ENCODE measurements at places on chromosomes 11 and 22.

DNA sequence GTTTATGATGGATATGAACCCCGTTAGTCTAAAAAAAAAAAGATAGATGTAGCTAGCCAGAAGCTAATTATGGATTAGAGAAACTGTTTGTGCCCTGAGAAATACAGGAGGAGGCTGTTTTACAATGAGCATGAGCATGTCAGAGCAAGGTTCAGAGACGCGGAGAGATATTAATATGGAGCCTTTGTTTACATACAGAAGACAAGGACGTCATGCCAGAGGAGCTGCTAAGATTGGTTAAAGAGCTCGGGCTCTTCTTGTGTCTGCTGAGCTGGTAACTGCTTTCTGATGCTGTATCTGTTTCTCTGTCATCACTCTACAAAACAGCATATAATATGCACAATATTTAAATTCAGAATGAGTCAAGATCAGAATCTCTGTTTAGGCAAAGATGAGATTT, 24.9 kb upstream of the CCDC89 start:
- no peak for DNase-seq

DNA sequence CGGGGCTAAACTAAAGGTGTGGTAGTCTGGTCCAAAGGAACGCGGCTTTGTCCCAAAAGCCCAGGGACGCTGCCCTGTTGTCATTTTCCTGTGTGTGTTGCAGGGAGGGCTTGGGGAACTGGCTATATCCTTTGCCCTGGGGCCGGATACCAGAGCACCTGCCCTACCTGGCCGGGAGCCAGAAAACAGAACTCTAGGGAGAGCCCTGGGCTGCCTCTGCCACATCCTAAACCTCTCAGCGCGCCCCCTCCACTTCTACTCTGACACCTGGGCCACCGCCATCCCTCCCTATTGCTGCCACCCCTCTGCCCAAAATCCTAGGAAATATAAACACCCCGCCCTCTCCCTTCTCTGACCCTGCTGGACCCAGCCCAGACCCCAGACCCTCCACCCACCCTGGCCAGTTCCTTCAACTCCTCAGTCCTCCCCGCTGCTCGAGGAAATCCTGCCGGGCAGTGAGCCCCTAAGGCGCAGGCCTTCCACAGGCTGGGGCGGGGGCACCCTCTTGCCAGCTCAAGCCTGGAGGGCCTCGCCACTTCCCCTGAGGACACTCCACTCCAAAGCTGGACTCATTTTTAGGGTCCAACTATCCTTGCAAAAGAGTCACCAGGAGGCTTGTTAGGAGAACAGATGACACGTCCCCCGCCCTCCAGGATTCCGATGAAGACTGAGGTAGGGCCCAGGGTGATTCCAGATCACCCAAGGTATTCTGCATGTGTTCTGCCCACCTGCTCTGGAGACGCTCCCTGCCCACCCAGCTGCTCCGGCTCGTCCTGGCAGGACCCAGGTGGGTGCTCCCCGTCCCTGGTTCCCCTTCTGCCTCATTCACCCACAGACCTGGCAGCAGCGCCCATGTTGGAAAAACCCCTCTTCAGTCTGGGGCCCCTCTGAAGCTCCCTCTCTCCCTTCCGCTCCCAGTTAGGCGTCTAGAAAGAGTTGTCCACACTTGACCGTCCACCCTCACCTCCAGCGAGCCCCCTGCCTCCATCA, 12.2 kb downstream of the KCTD17 start:
- DNase-seq: no peak

DNA sequence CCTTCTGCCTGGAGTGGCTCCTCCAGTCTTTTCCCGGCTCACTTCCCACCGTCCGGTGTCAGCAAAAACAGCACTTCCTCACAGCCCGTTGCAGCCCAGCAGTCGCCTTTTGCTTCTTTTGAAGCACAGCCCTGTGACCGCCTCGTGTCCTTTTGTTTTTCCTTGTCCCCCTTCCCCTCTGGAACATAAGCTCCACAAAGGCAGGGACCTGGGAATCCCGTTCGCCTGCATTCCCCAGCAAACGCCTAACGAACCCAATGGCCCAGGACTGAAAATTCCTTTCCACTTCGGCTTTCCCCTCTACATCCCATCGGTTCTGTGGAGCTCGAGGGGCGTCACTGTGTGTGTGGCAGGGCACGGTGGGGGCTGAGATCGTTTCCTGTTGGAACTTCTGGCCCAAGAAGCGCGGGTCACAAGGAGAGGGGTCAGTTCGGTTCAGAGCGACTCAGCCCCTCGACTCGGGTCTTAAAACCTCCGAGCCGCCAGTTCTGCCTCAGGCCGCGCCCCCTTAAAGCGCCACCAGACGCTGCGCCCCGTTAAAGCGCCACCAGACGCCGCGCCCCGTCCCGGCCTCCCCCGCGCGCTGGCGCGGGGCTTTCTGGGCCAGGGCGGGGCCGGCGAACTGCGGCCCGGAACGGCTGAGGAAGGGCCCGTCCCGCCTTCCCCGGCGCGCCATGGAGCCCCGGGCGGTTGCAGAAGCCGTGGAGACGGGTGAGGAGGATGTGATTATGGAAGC, 841 bp downstream of the RIC8A start:
- peak; percentile 76 for DNase-seq

GRCh38 chr22:17865183-17866055, 91.2 kb upstream of the BID start:
- no peak for DNase-seq

DNA sequence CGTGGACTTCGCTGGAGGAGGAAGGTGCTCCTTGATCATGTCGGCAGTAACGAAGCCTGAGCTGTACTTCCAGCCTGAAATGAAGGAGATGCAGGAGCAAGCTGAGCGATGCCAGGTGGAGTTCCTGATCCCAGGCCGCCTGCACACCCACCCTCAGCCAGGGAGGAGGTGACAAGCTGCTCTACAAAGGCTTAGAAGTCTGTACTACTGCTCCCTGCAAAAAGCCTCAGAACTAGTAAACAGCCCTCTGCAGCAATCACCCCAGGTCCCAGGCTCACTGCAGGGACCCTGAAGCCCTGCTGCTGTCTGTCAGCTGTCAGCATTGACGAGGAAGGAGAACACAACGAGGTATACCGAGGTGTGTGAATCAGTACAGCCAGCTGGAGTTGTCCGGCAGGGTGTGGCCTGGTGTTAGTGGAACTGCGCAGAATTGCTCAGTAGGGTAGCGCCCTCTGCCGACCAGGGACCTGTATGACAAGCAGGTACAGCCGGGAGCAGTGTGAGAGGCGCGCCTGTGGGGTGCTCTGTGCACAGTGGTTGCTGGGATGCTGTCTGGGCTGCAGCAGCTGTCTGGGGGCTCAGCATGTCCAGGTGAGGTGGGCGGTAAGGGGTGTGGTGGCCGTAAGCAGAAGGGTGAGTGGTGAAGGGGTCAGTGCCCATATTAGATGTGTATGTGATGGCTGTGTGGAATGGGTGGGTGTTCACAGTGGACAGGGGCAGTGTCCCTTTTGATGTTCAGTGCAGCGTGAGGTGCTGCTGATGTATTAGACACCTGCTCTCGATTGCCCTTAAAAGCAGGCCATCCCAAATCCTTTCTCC, 7.6 kb downstream of the CYB5R2 start:
- peak; percentile 76 for DNase-seq

DNA sequence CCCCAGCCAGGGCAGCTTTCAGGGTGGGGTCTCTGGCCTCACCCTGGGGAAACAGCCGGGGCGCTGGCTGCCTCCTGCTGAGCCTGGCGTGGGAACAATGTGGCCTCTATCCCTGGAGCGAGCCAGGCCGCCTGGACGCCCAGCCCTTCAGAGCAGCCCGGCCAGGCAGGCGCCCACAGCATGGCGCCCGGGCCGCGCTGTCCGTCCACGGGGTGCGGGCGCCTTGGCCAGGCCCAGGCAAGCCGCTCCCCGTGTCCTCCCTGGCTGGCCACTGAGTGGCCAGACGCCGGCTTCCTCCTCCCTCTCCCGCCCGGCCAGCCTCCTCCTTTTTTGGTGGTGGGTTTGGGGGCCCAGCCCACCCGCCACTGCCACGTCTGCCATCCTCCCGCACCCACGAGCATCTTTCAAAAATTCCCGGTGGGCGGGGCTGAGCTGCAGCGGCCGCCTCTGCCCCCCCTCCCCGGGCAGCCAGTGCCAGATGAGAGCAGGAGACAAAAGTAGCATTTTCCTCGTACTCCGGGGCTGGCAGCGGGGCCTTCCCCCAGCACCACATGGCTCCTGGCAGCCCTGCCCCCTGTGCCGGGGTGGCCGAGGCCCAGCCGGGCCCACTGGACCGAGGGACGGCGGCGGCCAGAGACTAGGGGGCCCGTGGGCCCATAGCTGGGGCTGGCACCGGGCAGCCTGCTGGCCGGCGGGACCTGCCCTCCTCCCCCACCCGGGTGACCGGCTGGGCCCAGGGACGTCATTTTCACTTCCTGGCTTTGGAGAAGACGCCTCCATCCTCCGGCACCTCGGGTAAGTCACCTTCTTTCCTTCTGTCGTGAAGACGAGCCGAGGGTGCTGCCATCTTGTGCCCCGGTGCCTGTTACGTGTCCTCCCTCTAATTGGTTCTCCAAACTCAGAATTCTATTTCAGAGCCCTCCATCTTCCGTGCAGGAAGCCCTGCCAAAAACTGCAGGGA, 70.2 kb upstream of the PPARA start:
- peak; percentile 88 for DNase-seq

DNA sequence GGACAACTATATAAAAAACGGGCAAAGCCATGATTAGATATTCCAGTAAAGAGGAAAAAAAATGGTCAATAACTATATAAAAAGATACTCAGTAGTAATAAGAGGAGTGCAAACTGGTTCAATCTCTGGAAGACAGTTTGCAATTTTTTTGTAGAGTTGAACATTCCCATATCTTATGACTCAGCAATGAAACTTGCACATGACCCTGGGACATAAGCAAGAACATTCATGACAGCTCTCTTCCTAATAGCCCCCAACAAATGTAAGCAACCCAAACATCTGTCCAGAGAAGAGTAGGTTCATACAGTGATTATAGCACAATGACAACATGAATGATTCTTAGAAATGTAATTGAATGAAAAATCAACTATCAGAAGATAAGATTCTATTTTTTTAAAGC, 21.8 kb upstream of the CSF2RB start:
- DNase-seq: no peak

GRCh38 chr11:125591649-125592304, 875 bp upstream of the STT3A start:
- DNase-seq: peak; percentile 23

DNA sequence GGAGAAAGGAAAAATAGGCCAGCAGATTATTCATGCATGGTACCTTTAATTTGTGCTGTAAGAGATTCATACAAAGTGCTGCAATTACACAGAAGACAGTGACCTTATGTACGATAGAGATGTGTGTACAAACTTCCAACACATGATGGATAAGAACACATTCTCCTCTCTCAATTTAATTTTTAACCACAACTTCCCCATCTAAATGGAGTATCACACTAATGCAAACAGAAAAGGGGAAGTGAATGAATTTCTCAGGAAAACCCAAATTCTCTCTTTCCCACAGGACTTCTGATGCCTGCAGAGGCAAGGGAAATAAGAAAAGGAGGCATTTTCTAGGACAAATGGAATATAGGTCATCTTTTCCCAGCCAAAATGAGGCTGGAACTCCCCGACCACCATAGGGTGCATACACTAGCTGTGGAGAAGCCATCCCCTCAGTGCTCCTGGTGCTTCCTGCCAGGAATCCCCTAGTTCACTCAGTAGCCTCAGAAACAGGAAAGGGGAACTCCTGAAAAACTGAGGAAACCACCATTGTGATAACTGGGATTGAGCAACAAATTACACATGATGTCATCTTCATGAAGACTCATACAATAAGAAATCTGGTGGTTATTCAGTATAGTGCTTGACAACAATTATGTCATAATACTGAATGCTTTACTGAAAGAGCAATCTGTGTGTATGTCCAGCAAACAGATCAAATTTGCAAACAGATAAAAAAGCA, 22.4 kb downstream of the MMP10 start:
- DNase-seq: no peak

GRCh38 chr11:128299132-128299726, 288.1 kb downstream of the ETS1 start:
- DNase-seq: no peak

DNA sequence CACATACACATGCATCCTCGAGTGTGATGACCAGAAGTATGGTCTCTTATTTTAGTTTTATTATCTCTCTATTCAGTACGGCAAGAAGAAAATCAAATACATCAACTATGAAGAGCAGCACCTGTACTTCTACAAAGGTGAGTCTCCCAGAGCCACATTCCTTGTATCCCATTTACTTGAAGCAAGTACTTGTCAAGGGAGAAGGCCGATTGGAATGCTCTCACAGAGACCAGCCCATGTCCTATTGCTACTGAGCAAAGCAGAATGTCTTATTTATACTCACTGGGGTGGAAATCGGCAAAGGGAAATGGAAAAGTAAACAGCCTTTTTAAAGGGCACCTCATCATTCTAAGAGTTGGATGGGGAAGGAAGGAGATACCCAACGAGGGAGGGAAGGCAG, 72.6 kb upstream of the OR5AK2 start:
- DNase-seq: no peak

- DNase-seq: no peak
These were observed 50.9 kb downstream of the MCAM start for GRCh38 chr11:119266063-119266462.

DNA sequence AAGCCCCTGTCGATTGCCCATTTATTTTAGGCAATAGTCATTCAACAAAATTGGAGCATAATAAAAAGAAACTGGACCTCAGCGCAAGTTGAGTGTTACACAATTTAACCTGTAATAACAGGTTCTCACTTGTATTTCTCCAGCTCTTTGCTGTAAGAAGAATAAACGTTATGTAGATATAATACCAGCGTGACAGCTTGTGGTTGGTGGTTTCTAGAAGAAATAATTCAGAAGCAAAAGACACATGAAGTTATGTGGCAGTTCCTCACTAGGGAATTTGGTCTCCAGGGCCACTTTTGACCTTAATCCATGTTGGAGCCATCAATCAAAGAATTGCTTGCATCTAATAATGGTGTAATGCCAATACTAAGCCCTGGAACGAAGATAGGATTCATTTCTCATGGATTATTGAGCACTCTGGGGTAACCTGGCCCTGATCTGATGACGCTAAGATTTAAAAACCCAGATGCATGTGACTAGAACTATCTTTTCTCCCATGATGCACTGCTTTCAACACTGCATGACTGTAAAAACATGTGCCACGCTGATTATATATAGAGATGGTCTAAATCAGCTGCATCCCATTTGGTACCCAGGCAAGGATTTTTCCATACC, 129.7 kb upstream of the LDLRAD3 start:
- DNase-seq: no peak

DNA sequence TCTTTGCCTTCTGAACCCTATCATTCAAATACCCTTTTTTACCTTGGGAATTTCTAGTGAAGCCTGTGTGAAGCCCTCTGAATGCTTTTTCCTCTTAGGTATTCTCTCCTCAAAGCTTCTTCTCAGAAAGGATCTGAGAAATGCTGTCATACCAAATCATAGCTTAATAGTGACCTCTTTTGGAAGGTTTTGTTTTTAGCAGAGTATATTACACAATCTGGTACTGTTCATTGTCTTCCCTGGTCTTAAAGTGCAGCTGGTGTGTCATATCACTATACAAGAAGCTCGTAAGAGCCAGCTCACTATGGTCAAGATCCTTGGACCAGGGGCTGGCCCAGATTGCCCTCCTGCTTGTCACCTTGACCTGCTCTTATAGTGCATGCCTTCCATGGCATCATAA, 204.4 kb upstream of the ANO5 start:
- DNase-seq: no peak
